ENCODE measurements at places on chromosomes 1 and 21.

GRCh38 chr1:185398599-185398998 is 81.6 kb upstream of the IVNS1ABP start:
- DNase-seq, result no peak

DNA sequence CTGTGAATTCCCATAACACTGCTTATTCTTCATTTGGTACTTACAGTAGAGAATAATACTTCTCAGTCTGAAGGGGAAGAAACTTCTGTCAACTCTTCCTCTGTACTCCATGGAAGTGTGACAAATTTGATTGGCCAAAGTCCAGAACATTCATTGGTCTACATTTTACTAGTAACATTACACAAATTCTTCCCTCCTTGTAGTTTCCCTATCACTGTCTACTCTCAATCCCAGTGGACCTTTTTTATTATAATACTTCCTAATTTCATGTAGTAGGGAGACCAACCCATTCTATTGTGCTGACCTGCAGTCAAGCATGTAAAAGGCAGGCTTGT is 74.7 kb downstream of the ALG6 start:
- peak; percentile 17 for DNase-seq

DNA sequence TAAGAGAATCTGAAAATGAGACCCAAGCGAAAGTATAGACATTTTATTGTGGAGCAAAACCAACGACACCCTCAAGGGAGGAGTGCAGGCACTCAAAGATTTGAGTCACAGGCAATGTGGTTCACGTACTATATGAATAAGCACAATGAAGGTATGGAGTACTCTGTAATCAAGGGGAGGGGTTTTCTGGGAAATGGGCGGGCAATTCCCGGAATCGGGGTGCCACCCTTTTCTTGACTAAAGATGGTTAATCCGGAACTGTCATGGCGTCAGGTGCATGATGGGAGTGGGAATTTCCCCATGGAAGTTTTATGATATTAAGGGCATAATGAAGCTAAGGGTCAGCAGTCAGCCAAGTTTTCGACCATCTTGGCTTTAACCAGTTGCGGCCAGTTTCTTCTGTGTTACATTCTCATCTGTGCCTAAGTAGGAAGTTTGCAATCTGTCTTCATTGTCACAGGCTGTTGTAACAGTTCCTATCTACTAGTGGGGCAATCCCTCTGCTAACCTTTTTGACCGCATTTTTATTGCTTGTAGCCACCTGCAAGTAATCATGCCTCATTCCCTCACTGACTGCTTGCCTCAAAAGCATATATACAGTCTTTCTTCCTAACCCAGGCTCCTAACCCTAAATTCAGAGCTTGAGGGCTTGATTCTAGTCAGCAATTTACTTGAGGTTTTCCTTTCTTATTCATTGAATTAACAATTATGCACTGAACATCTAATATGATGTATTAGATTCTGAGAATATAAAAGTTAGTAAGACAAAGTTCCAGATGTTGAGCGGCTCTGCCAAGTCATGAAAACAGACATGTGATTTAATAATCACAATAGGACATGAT is 775 bp upstream of the AIM2 start:
- no peak for DNase-seq

DNA sequence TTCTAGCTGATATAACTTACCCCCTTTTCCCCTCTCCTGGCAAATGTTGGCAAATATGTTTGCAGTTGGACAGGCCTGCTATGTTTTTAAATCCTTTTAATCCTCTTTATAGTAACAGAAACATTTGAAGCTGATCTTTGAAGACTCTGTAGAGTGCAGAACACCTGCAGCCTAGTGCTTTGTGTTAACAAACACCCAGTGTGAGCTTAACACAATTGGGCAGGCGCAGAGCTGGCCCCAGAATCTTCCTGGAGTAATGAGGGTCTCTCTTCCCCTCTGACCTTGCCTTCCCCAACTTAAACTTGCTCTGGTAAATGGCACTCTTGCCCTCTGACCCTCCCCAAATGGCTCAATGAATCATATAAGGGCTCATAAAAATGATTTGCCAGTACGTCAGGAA is 247.9 kb upstream of the LYPLAL1 start:
- no peak for DNase-seq

- no peak for DNase-seq
Observed at GRCh38 chr1:52713590-52713989, 12.7 kb upstream of the ZYG11B start.

DNA sequence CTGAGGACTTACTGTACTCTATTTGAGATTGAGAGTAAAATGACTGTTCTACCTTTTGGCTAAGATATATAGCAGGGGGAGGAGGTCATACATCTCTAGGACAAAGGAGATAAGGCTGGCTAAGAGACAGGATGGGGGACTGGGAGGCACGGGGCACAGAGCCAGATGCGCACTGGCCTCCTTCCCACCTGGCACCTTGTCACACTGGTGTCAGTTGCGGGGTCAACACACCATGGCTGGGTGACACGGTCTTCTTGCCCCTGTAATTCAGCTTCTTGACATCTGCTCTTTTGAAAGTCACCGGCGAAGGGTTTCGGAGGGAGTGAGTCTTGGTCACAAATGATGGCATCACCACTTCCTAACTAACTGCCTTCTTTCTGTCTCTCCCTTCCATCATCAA is 177.3 kb downstream of the ZSCAN20 start:
- no peak for DNase-seq

GRCh38 chr1:43062527-43063095 is 103.9 kb upstream of the SLC2A1 start:
- no peak for DNase-seq

- DNase-seq, result no peak
Observed at GRCh38 chr1:165364568-165365133, 8.1 kb upstream of the LMX1A start.

GRCh38 chr1:205008896-205009295 is 34.1 kb upstream of the CNTN2 start:
- no peak for DNase-seq

- no peak for DNase-seq
Observed at GRCh38 chr1:196442366-196442765, 165.9 kb downstream of the KCNT2 start.
